ENCODE measurements at places on chromosomes 2 and 18.

GRCh38 chr18:60347526-60348045 lies 25.0 kb downstream of the MC4R start:
- no peak for DNase-seq

DNA sequence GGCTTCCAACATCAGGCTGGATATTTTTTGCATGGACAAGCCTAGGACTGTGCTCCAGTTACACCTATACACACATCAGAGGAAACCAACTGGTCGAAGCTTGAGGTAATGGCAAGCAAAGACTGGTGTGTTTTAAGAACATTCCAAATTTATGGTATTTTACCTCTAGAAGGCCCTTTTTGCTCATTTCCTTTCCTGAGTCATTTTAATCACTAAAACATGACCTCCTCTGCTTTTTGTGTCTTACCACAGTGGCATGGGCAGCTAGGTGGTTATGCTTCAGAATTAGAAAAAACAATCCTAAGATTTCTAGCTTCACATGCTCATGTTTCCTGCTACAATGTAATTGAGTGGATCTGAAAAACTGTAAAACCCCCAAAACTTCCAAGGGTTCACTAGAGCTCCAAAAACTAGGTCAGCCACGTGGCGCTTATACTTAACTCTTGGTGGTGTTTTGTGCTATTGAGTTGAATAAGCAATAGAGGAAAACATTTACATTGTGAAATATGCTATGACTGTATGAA lies 30.6 kb upstream of the CHRNA1 start:
- no peak for DNase-seq

DNA sequence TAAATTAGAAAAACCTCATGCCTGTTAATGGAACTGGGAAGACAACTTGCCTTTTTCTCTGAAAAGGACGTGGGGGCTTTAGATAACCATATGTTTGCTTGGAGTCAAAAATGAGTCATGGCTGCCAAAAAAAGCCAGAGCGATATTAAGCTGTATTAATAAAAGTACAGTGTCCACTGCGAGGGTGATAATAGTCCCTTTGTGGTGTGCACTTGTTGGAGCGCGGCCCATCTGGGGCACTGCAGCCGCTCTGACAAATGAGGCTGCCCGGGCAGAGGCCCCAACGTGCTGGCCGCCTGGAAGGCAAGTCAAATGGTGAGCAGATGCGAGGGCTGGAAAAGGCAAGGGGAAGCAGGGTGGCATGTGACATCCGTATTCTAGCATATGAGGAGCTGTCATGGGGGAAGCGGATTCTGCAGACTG lies 103.3 kb upstream of the NCK2 start:
- DNase-seq, result no peak

DNA sequence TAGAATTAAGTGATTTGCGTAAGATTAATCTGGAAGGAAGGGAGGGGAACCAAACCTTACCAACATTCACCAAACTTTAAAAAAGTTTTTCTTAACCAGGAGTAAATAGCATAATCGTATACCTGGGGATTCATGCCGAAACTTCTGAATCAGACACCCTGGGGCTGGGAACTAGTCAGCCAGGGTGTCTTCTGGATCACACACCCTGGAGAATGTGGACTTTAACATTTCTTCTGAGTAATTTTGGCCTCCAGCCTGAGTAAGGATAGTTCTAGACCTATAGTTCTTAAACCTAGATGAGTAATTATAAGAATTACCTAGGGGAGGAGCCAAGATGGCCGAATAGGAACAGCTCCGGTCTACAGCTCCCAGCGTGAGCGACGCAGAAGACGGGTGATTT lies 44.1 kb upstream of the MEIS1 start:
- DNase-seq, result no peak

GRCh38 chr2:181777734-181778133 lies 97.4 kb upstream of the NEUROD1 start:
- no peak for DNase-seq

GRCh38 chr18:11526675-11527074 lies 82.7 kb upstream of the SLC35G4 start:
- no peak for DNase-seq

GRCh38 chr2:99111945-99112344 lies 29.6 kb upstream of the C2orf15 start:
- DNase-seq, result no peak

DNA sequence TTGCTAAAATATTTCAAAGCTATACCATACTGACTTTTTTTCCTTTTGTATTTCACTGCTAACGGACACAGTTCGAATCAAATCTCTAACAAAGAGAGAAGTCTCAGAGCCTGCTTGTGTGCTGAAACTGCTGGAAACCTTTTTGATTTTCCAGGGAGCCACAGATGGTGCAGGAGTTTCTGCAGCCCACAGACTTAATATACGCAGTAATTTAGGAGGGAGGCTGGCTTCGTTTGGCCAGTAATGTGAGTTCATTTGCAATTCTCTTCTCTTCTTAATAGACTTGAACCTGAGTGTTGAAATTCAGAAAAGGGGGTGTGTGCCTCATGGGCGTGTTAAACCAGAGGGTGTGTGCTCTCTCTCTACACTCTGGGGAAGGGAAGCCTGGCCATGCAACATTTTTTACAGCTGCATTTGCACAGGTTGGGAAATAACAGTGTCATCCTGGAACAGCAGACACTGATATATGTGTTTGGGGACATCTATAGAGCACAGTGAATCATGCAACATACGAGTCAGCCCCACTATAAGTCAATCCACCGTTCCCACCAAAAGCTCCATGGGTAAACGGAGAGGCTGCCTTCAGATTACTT lies 333.0 kb downstream of the CLIP4 start:
- DNase-seq, result no peak

GRCh38 chr2:96762529-96763311 lies 2.0 kb downstream of the CNNM4 start:
- DNase-seq, result peak; percentile 90

DNA sequence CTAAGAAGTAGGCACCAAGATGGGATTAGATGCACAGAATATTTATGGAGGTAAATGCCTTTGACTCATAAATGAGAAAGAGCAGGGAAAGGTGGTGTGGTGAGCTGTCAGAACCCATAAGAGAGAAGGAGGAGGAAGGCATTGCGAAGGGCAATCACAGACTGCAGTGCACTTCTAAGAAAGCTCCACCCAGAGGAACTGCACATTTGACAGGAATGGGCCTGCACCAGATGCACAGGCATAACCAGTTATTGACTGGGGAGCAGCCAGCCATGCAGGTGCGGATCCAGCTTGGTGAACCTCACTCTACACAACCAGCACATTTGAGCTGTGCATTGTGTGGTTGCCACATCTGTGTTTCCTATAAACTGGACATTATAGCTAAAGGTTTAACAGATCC lies 62.2 kb upstream of the L3MBTL4 start:
- DNase-seq, result no peak

DNA sequence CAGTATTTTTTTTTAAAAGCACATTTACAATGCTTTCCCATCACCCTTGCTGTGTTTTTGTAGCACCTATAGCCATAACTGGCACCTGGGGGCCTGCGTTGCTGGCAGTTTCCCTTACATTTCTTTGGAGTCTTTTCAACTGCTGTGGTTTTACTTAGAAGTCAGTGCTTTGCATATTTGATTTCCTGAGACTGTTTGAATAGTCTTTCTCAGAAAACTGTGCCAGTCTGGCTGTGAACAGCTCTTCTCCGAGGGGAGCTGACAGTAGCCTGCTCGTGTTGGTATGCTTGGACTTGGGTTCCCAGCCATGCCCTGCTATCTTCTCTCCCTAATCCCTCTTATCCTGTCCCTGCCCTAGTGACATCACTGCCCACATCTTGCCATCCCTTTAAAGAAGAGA lies 81.5 kb downstream of the DPP4 start:
- no peak for DNase-seq

GRCh38 chr2:195666113-195666712 lies 9.2 kb downstream of the SLC39A10 start:
- DNase-seq, result no peak

GRCh38 chr2:143852759-143853158 lies 667.2 kb downstream of the ZEB2 start:
- peak; percentile 43 for DNase-seq

DNA sequence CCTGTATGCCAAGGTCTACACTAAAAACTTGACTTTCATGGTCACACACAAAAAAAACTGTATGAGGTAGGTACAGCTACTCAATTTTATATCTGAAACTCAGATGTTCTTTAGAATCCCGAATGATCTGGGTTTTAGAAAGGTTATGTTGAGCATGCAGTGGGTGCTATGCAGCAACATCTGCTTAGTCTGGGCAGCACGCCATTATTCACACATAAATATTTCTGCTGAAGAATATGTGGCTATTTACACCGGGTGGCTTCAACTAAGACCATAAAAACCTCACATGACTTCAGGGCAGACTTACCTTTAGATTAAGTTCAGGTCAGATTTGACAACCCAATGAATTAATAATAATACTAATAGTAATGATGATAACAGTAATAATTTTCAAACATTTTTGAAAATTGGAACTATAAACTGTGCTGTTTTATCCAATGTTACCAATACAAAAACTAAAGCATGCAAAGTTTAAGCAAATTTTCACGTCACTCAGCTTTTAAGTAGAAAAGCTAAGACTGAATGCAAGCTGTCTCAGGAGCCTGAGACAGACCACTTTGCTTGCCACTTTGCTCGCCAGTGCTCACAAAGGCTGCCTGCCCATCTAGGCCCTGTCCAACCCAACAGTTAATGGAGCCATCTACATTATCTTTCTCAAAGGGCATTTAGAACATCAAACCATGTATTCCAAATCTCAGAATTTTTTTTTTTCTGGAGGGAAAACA lies 292.0 kb downstream of the CNTNAP5 start:
- DNase-seq, result no peak

DNA sequence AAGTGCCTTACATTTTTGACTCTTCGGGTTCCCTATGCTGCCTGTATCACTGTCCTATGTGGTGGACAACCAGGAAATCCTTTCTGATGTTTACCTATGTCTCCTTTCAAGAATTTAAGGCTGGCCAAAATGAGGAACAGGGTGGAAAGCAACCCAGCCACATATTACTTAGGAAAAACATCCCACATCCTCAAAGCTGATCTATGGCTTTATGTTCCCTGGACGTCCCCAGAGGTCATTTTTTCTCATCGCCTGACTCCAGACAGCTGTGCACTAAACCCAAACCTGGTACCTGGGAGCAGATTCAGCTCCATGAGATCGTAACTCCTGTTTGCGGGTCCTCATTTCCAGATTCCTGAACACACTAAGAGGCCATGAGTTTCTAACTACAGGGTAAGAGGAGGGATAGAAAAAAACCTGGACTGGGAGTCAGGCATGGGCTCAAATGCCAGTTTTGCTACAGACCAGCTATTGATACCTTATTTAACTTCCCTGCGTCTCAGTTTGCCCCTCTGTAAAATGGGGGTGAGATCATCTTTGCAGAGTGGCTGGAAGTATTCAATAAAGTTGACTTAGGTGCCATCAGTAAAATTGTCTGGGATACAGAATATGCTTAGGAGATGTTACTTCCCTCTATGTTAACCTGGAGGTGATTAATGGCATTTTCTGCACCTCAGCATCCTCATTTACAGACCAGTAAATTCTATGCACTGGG lies 70.8 kb downstream of the TNS1 start:
- DNase-seq, result no peak

- DNase-seq, result peak; percentile 2
Observed at GRCh38 chr2:72619626-72620025, 206.2 kb downstream of the EXOC6B start.

GRCh38 chr2:86446060-86446459 lies 4.9 kb downstream of the KDM3A start:
- no peak for DNase-seq

DNA sequence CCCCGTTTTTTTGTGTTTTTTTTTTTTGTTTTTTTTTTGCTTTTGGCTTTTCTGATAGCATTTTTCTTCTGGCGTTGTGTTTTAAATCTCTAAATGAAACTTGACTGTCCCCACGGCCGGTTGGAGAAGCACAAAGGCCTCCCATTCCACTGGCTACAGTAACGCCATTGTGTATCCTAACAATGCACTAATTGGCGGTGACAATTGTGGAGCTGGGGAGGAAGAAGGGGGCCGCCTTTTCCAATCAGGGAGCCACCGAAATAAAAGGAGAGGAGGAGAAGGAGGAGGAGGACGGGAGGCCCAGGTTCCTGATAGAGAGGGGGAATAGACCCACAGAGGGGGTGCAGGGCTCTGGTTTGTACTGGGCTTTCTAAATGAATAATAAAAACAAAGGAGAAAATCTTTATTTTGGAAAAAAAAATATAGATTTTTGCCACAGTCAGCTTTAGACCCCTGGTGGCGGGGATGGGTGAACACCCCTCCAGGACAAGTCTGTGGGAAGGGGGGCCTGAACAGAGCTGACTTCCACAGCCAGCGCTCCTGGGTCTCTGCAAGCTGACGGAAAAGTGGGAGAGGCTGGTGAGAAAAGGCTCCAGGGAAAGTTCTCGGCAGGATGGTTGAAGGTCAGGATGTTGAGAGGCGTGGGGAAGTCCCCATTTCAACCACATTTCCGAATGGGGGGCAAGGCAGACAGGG lies 43.7 kb upstream of the FZD5 start:
- peak; percentile 96 for DNase-seq

- no peak for DNase-seq
Observed at GRCh38 chr2:233354500-233354924, 218 bp downstream of the DGKD start.

- no peak for DNase-seq
Observed at GRCh38 chr18:44562986-44563385, 117.7 kb upstream of the SETBP1 start.

DNA sequence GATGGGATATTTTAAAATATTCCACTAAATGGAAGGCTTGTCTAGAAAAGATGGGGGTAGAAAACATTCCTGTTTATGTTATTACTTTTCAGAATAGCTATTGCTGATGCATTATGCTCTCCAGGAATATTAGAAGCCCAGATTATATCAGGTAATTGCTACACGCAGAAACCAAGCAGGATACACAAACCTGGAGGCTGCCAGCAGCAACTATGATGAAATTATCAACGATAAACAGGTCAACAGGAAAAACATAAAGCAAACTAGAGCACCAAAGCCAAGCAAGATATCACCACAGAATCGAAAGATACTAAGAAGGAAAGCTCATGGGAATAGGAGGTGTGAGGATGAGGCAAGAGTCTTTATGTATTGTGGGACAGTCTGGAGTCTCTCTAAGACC lies 113.2 kb upstream of the SPATS2L start:
- DNase-seq, result no peak

DNA sequence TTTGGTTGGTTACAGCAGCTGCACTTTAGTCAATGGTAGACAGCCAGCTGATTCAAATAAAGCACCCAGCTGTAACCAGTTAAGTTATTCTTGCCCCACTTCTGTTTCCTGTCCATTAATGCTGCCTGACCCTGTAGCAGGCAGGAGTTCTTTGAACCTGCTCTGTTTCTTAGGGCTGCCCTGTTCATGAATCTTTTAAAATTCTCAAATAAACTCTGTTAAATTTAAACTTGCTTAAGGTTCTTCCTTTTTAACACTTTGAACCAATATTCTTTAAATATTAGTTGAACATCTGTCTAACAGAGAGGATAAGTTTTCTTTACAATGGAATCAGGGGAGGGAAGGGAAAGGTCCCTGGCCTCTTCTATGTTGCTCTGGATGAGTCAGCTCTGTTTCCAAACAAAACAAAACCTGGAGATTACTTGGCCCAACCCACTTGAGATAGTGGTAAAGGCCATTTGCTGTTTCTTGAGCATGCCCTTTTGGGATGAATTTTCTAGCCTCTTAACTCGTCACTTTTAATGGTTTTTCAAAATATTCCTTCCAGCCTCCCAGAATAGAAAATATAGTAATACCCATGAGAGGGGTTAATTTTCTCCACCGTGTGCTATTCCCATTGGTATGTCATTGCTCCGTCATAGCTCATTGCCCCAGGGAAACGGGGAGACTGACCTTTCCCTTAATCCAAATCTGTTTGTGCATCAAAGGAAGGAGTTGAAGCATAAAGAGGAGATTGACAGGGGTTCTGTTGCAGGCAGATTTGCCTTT lies 112.1 kb upstream of the FHL2 start:
- no peak for DNase-seq

Measured in neural progenitor cell (in vitro differentiated cells).